ENCODE measurements at places on chromosomes 3 and 15.

DNA sequence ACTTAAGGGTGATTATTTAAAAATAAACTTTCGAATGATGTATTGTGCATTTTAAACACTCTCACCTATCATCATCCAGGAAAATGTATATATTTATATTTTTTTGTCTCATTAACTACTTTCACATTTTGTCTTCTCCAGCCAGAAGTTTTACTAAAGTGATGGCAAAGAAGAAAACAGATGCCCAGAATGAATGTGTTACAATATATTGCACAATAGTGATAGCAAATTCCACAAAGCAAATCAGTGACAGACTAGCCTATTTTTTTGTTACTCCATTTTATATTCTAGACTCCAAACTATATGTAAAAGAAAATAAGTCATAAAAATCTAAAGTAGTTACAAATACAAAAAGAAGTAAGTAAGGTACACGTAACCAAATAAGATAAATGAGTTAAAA, 414.7 kb downstream of the EPHA3 start:
- no peak for DNase-seq

- no peak for DNase-seq
Measured at GRCh38 chr3:159733194-159733860, 255.3 kb upstream of the IL12A start.

DNA sequence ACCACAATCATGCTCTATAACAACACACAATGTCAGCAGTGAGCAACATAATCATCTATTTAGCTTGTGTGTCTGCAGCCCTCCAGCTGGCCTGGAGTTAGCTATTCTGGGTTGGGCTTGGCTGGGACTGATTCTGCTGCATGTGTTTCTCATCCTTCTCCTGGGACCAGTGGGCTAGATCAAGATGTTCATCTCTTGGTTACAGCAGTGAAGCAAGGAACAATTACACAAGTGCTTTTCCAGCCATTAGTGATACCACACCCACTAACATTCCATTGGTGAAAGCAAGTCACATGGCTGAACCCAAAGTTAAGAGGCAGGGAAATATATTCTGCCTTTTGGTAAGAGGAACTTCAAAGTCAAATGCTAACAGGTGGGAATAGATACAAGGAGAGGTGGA, 14.6 kb downstream of the NUDT16 start:
- no peak for DNase-seq

DNA sequence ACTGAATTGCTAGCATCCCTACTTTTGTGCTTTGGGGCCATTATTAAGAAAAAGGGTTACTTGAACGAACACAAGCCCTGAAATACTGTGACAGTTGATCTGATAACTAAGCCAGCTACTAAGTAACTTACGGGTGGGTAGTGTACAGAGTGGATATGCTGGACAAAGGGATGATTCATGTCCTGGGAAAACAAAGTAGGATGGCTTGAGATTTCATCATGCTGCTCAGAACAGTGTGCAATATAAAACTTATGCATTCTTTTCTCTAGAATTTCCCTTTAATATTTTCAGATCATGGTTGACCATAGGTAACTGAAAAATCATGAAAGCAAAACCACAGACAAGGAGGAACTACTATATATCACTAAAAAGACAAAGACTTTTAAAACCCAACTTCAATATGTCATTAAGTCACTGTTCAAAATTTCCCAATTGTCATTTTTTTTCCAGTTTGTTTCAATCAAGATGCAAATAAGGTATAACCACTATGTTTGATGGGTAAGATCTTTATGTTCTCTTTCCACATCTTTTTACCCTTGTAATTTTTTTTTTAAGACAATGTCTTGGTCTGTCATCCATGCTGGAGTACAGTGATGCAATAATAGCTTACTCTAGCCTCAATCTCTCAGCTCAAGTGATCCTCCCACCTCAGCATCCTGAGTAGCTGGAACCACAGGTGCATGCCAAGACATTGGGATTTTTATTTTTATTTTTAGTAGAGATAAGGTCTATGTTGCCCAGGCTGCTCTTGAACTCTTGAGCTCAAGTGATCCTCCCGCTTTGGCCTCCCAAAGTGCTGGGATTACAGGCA, 67.7 kb downstream of the IFT80 start:
- no peak for DNase-seq

DNA sequence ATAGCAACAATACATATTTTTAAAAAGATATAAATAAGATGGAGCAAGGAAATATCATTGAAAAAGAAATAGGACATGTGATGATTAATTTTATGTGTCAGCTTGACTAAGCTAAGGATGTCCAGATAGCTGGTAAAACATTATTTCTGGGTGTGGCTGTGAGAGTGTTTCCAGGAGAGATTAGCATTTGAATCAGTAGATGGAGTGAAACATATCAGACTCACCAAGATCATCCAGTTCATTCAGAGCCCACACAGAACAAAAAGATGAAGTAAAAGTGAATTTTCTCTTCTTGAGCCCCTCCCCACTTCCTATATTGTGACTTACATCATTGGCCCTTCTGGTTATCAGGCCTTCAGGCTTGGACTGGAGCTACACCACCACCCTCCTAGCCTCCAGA, 61.6 kb upstream of the TUSC7 start:
- DNase-seq: no peak

DNA sequence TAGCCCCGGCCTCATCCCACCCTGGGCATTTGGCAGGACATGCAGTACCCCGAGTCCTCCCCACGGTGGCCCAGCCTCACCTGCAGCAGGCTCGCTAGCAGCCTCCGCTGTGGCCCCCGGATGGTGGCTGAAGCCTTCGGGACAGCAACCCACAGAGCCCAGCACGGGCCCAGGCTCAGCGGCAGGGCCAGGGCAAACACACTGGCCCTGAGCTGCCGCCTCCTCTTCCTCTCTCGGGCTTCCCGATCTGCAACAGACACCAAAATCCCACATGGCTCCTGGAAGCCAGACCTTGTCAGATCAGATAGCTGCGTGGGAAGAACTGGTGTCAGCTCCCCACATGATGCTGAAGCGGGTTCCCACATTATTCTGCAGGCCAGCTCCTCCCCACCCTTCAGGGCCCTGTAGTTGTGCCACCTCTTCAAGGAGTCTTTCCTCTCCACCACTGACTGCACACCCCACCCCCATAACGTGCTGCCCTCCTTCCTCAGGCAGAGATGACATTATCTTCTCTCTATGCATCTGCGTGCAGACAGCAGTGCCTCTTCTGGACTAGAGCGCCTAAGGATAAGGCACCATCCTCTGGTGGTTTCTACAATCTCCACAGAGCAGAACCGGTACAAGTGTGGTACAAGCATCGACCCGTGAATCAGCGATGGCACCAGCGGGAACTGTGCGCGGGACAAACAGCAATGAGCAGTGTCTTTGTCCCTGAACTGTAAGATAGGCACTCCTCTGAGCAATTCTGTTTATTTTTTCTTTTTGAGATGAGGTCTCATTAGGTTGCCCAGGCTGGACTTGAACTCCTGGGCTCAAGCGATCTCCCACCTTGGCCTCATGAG, 9.5 kb downstream of the TMEM44 start:
- DNase-seq: no peak

DNA sequence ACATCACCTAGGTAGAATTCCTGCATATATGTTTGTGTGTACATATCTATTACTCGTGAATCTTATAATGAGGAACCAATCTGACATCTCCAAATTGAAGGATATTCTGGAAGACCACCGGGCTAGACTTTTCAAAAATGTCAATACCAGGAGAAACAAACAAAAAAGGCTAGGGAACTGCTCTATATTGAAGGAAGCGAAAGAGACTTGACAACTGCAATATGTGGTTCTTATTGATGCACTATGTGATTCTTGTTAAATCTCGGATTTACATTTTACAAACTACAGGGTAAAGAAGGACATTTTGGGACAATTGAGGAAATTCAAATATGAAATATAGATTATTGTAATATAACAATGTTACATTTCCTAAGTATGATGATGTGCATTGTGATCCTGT, 137.5 kb upstream of the CCDC54 start:
- no peak for DNase-seq

GRCh38 chr3:59082106-59082505, 32.3 kb upstream of the CFAP20DC start:
- DNase-seq: no peak

DNA sequence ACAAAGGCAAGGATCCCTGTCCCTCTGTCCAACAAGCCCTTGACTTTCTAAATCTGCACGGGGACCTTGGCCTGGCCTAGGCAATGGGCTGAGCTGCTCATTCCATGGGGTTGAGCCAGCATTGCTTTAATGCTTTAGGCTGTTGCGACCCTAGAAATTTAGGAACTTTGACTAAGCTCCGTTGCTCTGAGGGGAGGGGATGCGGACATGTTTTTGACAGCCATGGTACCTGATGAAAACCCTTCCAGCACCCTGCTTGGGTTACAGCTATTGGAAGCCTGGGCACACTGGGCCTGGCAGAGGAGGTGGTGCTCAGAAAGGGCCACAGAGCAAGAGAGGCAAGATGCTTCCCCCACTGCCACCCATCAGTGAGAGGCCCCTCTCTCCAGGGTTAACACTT, 37.1 kb downstream of the SYNM start:
- DNase-seq: no peak

GRCh38 chr3:139084176-139084575, 39.5 kb upstream of the PRR23C start:
- no peak for DNase-seq
